ENCODE measurements at places on chromosomes 3 and 15.

GRCh38 chr15:68791431-68792283, 29.0 kb downstream of the ANP32A start:
- peak; percentile 26 for DNase-seq

DNA sequence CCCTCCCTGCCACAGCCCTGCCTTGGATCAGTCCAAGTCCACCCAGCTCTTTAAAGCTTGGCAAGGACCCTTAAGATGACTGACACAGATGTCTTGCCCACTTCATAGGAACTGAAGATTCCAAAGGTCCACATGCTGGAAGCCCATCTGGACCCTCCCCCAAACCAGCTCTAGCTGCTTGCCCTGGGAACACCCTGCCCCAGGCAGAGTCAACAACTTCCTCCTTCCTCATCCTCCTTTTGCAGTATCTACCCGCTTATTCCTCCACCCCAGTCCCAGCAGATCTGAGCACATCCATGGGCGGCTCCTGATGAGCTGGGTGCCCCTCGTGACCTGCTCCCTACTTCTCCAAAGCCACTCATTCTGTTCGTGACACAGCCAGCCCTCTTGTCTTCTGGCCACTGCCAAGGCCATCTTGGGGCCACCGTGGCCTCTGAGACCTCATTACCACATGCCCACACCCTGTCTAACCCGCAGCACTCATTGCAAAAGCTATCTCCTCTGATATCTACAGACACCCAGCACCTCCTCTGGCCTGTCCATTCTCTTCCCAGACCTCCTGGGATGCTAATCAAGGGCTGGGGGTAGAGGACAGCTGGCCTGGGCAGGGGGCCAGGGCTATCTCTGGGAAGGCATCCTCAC, 2.0 kb upstream of the PFKFB4 start:
- no peak for DNase-seq

DNA sequence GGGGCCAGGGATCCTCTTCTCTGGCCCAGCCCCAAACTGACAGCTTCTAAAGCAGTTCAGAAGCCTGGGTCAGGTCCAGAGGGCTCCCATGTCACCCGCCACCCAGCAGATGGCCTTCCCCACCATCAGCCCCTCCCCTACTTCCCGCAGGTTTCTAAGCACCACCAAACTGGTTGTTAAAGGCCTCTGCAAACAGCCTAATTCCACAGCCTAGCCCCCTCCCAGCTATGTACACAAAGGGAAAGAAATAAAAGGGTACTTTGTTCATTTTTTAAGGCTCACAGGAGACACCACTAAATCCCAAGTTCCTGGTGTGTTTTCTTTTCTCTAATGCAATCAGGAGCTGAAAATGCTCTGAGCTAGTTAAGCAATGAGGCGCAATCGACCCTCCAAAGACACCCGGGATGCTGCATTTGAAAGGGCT, 30.6 kb downstream of the PLCH1 start:
- DNase-seq: no peak

DNA sequence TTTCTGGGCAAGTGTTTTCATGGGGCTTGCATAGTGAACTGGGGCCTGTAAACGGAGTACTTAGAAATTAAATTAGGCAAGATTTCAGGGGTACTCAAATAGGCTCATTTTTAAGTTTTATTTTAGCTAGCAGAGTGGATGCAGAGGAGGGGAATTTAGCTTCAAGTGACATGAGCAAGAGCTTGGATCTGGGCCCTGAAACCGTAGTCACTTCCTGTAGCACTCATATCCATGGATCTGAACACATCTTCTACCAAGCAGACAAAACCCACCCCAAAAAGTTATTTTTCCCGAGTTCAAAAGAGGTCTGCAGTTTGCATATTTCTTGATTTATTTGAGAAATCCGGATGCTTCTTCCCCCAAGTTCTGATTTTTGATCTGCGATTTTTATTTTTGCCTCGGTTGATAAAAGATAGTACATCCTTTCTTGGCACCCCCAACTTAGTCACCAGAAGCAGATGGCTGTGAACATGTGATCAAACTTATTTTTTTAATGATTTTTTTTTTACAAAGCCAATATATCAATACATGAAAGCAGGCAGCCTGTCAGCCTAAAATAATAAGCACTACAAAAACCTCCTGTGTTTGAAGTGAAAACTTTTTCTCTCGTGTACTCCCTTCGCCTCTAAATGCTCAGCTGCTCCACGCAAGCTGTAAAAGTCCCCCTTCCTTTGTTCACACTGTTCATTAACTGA, 36.6 kb upstream of the STT3B start:
- no peak for DNase-seq

- DNase-seq: no peak
These were observed 983 bp upstream of the ALDH1A3 start for GRCh38 chr15:100878648-100879047.

DNA sequence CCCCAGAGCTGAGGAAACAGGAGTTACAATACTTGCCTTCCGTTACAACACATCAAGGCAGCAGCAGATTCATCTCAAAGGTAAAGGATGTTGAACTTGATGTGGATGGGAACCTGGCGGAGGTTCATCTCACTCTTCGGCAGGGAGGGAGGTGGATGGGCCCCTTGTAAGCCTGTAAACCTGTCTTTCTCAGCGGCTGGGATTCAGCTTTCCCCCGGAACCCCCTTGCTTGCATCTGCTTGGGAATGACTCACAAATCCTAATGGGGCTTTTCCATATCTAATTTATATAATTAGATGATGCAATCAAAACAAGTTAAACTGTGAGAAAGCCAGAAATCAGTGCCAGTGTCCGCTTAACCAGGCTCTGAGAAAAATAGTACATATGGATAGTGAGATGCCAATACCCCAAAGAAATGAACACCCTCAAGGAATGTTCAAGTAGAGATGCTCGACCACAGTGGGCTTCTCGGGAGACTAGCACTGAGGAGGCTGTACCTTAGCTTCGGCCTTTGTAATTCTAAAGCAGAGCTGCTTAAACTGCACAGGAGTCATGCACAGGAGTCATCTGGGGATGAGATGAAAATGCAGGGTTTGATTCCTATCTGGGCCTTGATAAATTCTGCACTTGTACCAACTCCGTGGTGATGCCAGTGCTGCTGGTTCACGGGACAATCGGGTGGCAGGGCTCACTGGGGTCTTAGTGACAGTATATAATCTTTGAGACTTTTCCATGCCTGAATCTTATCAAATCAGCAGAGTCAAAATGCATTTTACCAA, 2.2 kb upstream of the FAM240A start:
- no peak for DNase-seq

- no peak for DNase-seq
These were observed 33.9 kb downstream of the GAP43 start for GRCh38 chr3:115657168-115657567.

DNA sequence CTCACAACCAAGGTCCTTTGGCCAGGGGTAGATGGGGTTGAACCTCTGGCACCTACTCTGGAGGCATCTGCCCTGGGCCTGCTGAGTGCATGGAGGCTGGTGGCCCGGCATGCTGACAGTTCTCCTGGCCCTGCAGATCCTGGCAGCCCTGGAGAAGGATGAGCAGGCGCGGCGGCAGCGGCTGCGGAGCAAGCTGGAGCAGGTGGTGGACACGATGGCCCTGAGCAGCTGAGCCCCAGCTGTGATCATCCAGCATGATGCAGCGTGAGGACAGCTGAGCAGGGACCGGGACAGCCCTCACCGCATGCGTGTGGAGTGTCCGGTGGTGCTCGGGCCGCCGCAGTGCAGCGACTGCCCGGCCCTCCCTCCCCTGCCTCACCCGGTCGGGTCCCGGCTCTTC, 50.9 kb downstream of the PLXNA1 start:
- no peak for DNase-seq

DNA sequence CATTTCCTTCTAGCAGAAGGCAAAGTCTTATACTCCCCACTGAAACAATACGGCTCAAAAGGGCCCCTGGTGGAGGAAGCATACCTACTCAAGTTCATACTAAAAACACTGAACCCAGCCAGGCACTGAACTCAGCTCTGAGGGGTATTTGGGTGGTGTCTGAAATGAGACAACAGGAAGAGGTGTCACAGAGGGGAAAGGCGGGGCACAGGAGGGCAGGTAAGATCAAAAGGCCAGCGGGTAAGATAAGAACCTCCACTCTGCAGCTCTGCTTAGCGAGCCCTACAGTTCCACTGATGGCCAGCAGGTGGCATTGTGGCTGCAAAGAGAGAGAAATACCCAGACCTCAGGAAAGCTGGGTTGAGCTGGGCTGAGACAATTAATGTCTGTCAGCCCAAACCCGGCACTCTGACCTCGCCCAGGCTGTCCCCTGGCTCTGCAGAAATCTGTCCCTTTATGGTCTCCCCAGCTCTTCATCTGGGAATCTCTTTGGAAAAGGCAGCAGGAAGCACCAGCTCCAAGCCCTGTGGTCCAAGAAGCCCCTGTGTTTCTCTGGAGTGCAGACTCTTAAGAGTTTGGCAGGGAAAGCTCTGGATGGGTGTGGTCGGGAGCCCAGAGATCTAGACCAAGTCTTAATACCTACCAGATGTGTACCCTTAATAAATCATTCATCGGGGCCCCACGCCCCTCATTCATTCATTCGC, 8.4 kb downstream of the MFGE8 start:
- DNase-seq: peak; percentile 81

GRCh38 chr3:87167628-87168456, 59.3 kb upstream of the CHMP2B start:
- peak; percentile 1 for DNase-seq

- DNase-seq: peak; percentile 63
These were observed 48.7 kb downstream of the BFSP2 start for GRCh38 chr3:133448478-133449122.

- no peak for DNase-seq
These were observed 111.2 kb upstream of the RGMA start for GRCh38 chr15:93200081-93200836.

- DNase-seq: no peak
These were observed 14.2 kb downstream of the IQGAP1 start for GRCh38 chr15:90402223-90402622.

DNA sequence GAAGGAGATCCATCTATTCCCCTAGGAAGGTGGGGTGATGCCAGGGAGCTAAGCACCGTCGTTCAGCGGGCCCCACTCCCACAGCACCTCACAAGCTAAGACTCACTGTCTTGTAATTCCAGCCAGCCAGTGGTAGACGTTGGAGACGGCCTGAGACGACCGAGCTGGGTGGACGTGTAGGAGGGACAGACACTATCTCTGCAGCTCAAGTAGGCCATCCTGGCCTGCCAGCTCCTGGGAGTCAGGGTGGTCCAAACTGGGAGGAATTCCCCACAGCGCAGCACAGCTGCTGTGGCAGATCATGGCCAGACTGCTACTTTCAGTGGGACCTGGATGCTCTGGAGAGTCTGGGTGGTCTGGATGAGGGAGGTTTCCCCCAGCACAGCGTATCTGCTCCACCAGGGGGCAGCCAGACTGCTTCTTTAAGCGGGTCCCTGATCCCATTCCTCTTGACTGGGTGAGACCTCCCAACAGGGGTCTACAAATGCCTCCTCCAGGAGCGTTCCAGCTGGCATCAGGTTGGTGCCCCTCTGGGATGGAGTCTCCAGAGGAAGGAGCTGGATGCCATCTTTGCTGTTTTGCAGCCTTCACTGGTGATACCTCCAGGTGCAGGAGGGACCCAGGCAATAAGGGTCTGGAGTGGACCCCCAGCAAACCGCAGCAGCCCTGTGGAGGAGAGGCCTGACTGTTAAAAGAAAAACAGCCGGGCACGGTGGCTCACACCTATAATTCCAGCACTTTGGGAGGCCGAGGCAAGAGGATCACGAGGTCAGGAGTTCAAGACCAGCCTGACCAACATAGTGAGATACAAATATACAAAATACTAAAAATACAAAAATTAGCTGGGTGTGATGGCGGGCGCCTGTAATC, 27.6 kb downstream of the GNB5 start:
- DNase-seq: no peak

GRCh38 chr15:81023483-81024264, 23.0 kb downstream of the TLNRD1 start:
- DNase-seq: peak; percentile 35

- DNase-seq: no peak
These were observed 65.4 kb downstream of the SSR3 start for GRCh38 chr3:156489462-156489911.

DNA sequence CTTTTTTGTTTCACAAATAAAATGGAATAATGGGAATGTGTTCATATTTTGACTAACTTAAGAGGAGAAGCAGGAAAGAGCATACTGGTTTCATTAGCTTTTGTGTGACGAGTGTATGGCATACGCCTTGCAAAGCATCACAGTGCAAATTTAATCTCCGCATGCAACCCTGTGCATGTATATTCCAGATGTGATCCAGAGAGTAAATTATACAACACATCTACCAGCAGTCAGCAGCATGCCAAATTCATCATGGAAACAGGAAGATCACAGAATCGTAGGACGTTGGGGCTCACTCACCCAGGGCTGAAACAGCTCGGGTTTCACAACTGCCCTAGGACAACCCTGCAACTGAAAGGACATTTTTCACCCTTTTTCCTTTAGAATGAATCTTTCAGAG, 53.4 kb downstream of the ADAMTS9 start:
- DNase-seq: no peak

GRCh38 chr15:84976746-84977345, 4.8 kb upstream of the PDE8A start:
- no peak for DNase-seq

DNA sequence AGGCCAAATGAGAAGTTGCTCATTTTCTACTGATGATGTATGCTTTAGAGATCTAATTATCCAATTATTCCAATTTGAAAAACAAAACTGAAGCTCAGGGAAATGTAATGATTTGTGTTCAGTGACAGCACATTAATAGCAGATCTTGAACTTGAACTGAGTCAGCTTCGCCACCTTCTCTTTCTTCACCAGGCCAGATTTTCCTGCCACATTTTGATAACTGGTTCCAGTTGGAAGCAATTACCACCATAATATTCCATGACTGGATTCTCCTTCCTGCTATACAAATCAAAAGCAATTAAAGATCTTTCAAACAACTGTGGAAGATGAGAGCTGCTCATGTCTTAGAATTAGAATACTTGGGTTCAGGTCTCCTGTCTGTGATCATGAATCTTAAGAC, 334.1 kb downstream of the RBMS3 start:
- DNase-seq: no peak

- no peak for DNase-seq
These were observed 8.7 kb upstream of the LMCD1 start for GRCh38 chr3:8492744-8493511.

GRCh38 chr3:50193286-50193685, 1.9 kb downstream of the GNAT1 start:
- DNase-seq: no peak

GRCh38 chr3:171427771-171428320, 32.4 kb downstream of the TNIK start:
- DNase-seq: no peak

DNA sequence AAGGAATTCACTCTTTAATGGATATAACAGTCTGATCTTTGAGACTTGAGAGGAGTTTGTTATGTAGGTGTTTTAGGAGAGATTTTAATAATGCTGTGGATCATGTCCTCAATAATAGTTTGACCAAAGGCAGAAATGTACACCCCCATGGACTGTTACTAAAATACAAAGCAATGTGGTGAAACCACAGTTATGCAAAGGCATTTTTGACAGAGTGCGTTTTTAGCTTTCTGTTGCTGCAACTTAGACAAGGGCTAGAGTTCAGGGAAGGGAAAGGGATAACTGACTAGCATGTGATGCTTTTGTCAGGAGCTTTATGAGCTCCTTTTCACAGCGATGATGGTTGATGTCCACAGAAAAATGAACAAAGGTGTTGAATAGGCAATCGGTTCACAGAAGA, 3.6 kb upstream of the STARD5 start:
- no peak for DNase-seq
